Glutamatergic neuron (in vitro differentiated cells): ENCODE measurements at places on chromosomes 5 and 9. TPM values are rescaled to one million over a fixed set of nuclear protein-coding genes. Genes with fewer than 3 reads are reported as not detected.

The PSAT1 gene
- total RNA-seq = 83.3 TPM

The TXNDC8 gene
- not detected for total RNA-seq

- no peak overlapping the region for H3K27ac ChIP-seq
- no peak for DNase-seq
- H3K4me3 ChIP-seq = no peak overlapping the region
Observed at GRCh38 chr5:159178978-159179377, 30.4 kb downstream of the RNF145 start.

DNA sequence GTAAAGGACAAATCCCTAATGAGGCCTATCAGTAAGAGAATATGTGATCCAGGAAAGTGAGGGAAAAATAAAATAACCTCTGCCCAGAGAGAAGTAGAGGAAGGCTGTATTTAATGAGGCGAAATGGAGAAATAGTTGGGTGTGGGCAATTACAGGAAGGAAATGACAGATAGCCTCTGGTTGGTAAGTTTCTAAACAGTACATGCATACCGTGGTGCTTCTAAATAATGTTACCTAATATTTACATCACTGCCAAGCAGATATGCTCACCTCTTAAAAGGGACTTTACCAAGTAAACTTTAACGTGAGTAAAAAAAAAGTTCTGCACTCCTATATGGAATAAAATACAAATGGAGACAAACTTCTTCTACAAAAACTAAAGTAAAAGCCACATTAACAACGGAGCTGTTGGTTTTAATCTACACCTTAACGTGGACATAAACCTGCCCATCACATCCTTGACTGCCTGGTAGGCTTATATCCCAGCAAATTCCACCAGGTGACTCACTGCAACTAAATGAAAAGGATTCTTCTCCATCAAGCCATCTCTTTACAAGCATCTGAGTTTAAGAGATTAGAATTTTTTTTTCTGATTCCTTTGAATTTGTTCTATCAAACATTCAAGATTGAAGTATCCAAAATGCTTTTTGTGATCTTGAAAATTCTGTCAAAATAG, 12.4 kb downstream of the NFIL3 start:
- H3K27ac ChIP-seq = no peak overlapping the region
- H3K4me1 ChIP-seq = peaks cover 8% of the 10 kb centered on the region

GRCh38 chr5:107401470-107402122, 269.1 kb downstream of the EFNA5 start:
- no peaks in the 10 kb centered on the region for H3K36me3 ChIP-seq
- peak; percentile 47 for DNase-seq
- H3K27ac ChIP-seq = peak overlapping the region; percentile 93
- H3K4me1 ChIP-seq = peaks cover 66% of the 10 kb centered on the region
- peaks cover 6% of the 10 kb centered on the region for H3K27me3 ChIP-seq

DNA sequence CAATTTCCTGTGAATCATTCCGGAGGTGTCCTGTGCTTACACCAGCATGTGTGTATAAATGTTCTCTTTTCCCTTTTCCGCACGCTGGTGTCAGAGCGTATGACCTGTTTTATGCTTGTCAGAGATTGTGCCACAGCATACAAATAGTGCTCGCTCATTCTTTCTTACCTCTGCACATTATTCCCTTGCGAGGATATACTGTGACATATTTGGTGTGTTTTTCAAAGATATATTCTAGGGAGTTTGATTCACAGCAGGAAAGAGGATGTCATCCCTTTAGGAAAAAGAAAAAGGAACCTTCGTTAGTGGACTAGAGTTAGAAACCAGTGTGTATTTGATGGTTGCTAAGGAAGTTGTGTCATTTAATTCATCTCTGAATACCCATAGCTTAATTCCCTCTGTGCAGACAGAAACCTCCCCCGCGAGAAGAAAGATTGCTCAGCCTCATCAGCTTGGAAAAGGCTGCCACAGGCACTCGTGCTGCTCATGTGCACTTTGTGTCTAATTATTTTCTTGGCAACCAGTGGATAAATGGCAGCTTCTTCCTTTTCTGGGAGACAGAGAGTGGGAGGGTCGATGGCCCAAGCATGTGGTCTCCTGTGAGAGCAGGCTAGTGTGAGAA, 14.7 kb upstream of the CCIN start:
- H3K27me3 ChIP-seq = no peaks in the 10 kb centered on the region
- H3K4me3 ChIP-seq = no peak overlapping the region
- H3K27ac ChIP-seq = peak overlapping the region; percentile 17

The GRM6 gene
- total RNA-seq = not detected

The PSD2 gene
- total RNA-seq = 2.3 TPM

DNA sequence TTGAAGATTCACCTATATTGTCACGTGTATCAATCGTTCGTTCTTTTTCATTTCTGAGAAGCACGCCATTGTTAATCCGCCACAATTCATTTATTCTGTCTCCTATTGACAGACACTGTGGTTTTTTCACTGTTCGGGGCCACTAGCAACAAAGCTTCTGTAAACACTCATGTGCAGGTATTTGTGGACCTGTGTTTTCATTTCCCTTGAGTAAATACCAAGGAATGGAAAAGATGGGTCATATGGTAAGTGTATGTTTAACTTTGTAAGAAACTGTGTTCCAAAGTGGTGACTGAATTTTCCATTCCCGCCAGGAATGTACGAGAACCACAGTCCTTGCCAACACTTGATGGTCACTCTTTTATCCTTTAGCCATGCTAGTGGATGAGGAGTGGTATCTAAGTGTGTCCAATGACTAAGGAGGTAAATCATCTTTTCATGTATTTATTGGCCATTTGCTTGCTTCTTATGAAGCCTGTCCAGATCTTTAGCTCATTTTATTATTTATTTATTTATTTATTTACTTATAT, 10.7 kb downstream of the ABO start:
- peaks cover 14% of the 10 kb centered on the region for H3K36me3 ChIP-seq
- no peak for DNase-seq
- no peak overlapping the region for H3K4me3 ChIP-seq
- no peaks in the 10 kb centered on the region for H3K4me1 ChIP-seq

DNA sequence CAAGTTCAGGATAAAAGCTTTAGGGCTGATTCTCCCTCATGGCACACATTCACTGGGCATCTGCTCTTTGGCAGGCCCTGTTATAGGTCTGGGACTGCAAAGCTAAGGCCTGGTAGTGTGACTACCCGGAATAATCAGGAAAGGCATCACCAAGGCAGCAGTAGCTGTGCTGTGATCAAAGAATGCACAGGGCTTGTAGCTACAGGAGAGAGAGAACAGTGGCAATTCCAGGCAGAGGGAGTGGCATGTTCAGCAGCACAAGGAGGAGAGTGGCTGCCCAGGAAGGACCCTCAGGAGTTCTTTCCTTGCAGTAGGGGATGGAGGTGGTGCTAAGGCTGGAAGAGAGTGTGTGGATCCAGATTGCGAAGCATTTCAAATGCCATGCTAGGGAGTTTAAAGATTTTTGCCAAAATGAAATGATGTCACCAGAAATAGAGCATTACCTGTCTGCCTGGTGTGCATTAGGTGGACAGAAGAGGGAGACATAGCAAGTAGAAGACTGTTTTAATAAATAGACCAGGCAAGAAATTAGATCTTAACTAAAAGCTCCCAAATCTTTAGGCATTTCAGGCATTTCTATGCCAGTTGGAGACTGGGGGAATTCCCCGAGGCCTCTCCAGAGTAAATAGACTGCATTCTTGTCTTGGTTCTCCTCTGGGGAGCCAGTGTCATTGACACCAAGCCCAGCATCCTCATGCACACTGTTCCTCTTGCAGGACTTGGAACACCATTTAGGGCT, 69.1 kb downstream of the GPR21 start:
- H3K27ac ChIP-seq = peak overlapping the region; percentile 38
- no peak for DNase-seq
- H3K4me1 ChIP-seq = peaks cover 7% of the 10 kb centered on the region
- peaks cover 8% of the 10 kb centered on the region for H3K27me3 ChIP-seq
- no peaks in the 10 kb centered on the region for H3K36me3 ChIP-seq

- DNase-seq = no peak
- peaks cover 2% of the 10 kb centered on the region for H3K27me3 ChIP-seq
- H3K4me3 ChIP-seq = no peak overlapping the region
- no peak overlapping the region for H3K27ac ChIP-seq
- no peaks in the 10 kb centered on the region for H3K4me1 ChIP-seq
- H3K36me3 ChIP-seq = no peaks in the 10 kb centered on the region
Observed at GRCh38 chr5:154590093-154590724, 112.2 kb upstream of the HAND1 start.

- H3K4me3 ChIP-seq = no peak overlapping the region
- peaks cover 4% of the 10 kb centered on the region for H3K36me3 ChIP-seq
- H3K27me3 ChIP-seq = peaks cover 5% of the 10 kb centered on the region
- H3K4me1 ChIP-seq = peaks cover 12% of the 10 kb centered on the region
- no peak for DNase-seq
Observed at GRCh38 chr5:172541773-172542136, 87.4 kb upstream of the SH3PXD2B start.

- peaks cover 3% of the 10 kb centered on the region for H3K27me3 ChIP-seq
- DNase-seq = no peak
- no peak overlapping the region for H3K4me3 ChIP-seq
- H3K4me1 ChIP-seq = peaks cover 10% of the 10 kb centered on the region
- no peak overlapping the region for H3K27ac ChIP-seq
- no peaks in the 10 kb centered on the region for H3K36me3 ChIP-seq
Observed at GRCh38 chr9:90064248-90064647, 459.4 kb downstream of the GADD45G start.

The ASPN gene
- total RNA-seq = not detected

DNA sequence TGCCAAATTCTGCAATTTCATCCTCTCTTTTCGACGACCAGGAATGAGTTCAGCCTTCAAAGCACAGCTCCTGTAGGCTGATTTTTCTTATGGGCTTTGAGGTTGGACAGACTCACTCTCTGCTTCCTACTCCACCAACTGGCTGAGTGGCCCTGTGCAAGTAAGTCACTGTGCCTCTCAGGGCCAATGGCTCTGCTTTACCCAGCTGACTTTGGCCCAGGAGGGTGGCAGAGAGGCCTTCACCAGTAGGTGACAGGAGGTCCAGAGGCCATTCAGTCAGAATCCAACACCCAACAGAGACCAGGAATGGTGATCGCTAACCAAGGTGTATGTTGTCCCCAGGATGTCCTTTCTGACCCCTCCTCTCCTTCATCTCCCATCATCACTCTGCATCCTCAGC, 49.5 kb upstream of the ALDH1B1 start:
- H3K4me3 ChIP-seq = no peak overlapping the region
- H3K4me1 ChIP-seq = peaks cover 29% of the 10 kb centered on the region
- H3K27ac ChIP-seq = no peak overlapping the region
- no peak for DNase-seq

The CCIN gene
- total RNA-seq = 0.22 TPM

DNA sequence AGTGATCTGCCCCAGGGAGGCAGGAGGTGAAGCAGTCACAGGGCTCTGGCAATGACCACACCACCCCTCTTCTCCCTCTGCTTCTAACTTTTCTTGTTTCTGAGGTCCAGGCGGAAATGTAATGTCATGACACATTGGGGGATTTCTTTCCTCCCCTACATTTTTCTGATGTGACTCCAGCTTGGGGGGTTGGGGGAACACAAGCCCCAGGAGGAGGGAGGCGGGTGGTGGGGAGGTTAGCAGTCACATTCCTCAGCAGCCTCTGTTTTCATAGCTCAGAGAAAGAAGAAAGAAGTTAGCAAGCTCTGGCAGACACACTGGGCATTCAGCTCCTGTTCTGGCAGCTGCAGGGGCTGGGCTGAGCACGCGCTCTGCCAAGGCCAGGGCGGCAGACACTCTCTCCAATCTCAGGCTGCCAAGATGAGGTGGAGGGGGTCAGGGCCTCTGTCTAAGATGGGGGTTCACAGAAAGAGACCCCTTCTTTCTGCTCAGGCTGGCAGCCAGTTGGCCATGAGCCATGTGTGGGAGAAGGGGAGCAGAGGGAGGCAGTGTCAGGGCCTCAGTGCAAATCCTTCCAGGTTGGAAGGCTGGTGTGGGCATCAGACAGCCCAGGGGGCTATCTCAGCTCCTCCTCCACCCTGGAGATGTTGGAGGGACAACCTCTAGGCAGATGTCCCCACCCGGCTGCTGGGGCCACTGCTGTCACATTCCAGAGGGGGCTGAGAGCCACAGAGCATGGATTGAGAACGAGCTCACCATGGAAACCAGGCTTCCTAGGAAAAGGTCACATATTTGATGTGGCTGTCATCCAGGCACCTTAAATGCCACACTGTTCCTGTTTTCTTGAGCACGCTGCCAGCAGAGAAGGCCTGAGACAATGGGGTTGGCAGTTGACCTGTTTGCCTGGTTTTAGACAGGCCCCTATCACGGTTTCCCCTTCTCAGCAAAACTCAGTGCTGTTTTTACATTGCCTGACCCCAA, 20.1 kb upstream of the PFDN1 start:
- H3K4me1 ChIP-seq = peaks cover 15% of the 10 kb centered on the region
- DNase-seq = no peak
- no peaks in the 10 kb centered on the region for H3K36me3 ChIP-seq
- no peak overlapping the region for H3K4me3 ChIP-seq
- H3K27me3 ChIP-seq = peaks cover 12% of the 10 kb centered on the region

DNA sequence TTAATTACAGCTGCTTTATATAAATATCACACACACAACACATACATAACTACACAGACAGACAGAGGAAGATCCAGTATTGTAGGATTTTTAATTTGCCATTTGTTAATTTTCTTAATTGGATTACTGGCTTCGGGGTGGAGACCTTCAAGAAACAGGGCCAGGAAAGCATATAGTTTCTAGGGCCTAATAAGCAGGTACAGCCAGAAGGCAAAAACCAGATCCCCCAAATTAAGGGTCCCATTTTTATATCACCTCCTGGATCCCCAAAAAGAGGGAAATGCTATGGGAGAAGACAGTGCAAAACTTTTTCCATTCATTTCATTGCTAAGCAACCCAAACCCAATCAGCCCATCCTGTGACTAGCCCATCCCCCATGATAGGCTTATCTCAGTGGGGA, 373.3 kb upstream of the FAM174A start:
- no peaks in the 10 kb centered on the region for H3K27me3 ChIP-seq
- no peak overlapping the region for H3K27ac ChIP-seq
- H3K4me1 ChIP-seq = no peaks in the 10 kb centered on the region
- H3K36me3 ChIP-seq = peaks cover 9% of the 10 kb centered on the region
- no peak for DNase-seq

GRCh38 chr5:132002757-132003156, 8.7 kb downstream of the ACSL6 start:
- no peak overlapping the region for H3K27ac ChIP-seq
- no peak for DNase-seq
- peak overlapping the region; percentile 40 for H3K4me3 ChIP-seq
- no peaks in the 10 kb centered on the region for H3K36me3 ChIP-seq
- peaks cover 6% of the 10 kb centered on the region for H3K27me3 ChIP-seq

- no peak overlapping the region for H3K27ac ChIP-seq
- H3K36me3 ChIP-seq = no peaks in the 10 kb centered on the region
- no peak overlapping the region for H3K4me3 ChIP-seq
Observed at GRCh38 chr5:120372899-120373298, 91.2 kb upstream of the PRR16 start.

The GABRG2 gene
- total RNA-seq = 4.5 TPM

The GRXCR2 gene
- not detected for total RNA-seq

The LECT2 gene
- not detected for total RNA-seq

The RALGDS gene
- 449 TPM for total RNA-seq

The EXOSC2 gene
- 43.3 TPM for total RNA-seq

- H3K27me3 ChIP-seq = peaks cover 3% of the 10 kb centered on the region
- H3K4me3 ChIP-seq = no peak overlapping the region
- no peak overlapping the region for H3K27ac ChIP-seq
- no peak for DNase-seq
- H3K4me1 ChIP-seq = peaks cover 4% of the 10 kb centered on the region
Observed at GRCh38 chr9:126937444-126937843, 22.9 kb downstream of the RALGPS1 start.

GRCh38 chr5:104594850-104595249, 1032.3 kb upstream of the NUDT12 start:
- H3K27me3 ChIP-seq = no peaks in the 10 kb centered on the region
- H3K4me3 ChIP-seq = no peak overlapping the region
- H3K4me1 ChIP-seq = peaks cover 12% of the 10 kb centered on the region

The AK8 gene
- 0.44 TPM for total RNA-seq

- H3K27ac ChIP-seq = no peak overlapping the region
- no peak for DNase-seq
- no peaks in the 10 kb centered on the region for H3K4me1 ChIP-seq
- H3K36me3 ChIP-seq = no peaks in the 10 kb centered on the region
- H3K4me3 ChIP-seq = no peak overlapping the region
Observed at GRCh38 chr5:85132269-85132668, 747.6 kb upstream of the EDIL3 start.
